ENCODE measurements at places on chromosomes 2 and 18. TPM values are rescaled to one million over a fixed set of nuclear protein-coding genes. Genes with fewer than 3 reads are reported as not detected.

Gene RGPD8
- total RNA-seq = 40.3 TPM

Gene LRP1B
- 37.1 TPM for total RNA-seq

Gene ACVR1
- total RNA-seq = 55.8 TPM

Gene PID1
- total RNA-seq = 24.1 TPM

Gene THUMPD2
- 21.5 TPM for total RNA-seq

- DNase-seq = no peak
Observed at GRCh38 chr2:152609154-152609553, 108.1 kb downstream of the PRPF40A start.

DNA sequence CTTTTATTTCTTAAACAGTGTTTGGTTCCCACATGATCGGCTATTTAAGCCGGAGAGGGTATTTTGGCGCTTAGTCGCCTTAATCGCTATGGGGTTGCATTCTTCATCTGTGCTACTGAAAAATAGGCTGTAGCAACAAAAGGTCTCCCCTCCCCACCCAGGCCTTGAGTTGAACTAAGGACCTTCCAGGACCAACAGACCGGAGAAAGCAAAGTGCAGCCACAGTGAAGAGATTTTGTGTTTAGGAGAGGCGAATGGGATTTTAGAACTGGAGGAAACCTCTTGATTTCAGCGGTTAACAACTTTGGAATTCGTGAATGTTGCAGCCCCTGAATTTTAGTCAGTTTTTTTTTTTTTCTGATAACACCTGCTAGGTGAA, 1.4 kb downstream of the ITGA6 start:
- DNase-seq = peak; percentile 36

DNA sequence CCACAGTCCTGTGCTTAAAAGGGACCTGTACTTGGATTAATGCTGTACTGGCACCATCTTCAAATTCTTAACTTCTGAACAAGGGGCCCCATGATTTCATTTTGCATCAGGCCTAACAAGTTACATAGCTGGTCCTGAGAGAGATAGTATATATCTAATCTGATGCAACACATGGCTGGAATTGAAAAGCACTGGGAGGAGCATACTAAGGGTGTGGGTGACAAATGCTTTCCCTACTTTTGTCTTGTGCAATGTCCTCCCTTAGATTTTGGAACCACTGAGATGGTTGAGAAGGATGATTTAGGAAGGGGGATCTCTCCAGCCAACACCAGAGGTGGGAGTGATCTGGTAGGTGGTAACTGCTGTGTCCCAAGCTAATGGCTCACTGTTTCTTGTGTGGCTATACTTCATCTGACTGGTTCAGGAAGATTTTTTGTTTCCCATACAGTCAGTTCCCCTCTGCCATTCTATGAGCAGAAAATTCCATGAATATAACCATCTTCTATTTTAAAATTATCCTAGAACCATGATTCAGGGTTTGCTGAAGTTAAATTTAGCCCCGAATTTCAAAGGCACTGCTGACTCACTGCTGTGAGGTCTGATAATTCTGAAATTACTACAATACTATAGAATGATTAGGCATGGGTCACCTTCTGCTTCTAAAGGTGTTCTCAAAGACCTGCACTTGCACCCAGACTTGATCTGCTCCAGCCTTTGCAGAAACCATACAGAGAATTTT, 108.3 kb upstream of the NCKAP5 start:
- no peak for DNase-seq

DNA sequence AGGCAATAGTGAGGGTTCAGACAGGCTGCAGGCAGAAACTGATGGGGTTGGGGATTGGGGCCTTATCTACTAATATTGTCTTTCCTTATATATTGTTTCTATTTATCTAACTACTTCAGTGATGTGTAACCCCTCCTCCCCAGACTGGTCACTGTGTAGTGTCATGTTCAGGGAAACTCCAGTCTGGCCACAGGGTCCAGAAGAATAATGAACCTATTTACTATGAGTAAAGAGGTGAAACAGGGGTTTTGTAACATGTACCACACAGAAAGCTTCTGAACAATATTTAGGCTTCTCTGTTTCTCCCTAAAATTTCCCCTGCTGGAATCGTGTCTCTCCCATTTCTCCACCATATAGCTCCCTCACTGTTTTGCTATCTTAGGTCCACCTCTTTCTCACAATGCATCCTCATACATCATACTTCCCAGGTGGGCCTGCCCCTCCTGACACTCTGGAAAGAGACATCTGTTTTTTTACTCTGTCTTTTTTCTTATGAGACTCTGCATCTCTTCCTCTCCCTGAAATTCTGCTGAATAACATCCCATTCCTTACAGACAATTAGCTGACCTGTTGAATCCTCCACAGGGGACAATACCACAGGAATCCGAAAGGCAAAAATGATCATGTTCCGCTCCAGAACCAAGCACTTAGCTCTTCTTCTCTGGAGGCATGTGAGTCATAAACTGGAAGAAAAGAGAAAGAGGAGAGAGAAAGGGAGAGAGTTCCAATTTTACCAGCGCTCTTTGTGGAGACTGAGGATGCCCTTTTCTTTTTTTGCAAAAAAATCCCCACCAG, 154.8 kb downstream of the ZEB2 start:
- DNase-seq = no peak

- no peak for DNase-seq
Observed at GRCh38 chr2:195279840-195280427, 377.1 kb upstream of the SLC39A10 start.

DNA sequence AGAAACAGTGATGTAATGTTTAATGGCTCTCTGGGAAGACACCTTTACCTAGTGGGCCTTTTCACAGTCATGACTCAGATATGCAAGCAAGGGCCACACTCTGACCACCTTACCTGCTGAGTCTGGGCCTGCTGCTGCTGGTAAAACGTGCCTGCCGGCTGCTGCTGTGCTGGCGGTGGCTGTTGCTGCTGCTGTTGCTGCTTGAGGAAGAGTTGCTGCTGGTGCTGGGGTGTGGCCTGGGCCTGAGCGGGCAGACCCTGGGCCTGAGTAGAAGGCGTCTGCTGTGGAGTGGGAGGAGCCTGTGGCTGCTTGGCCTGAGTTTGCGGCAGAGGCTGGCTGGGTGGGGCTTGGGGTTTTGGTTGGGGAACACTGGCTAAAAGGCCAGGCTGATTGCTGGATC, 81.6 kb upstream of the NFU1 start:
- DNase-seq = no peak

DNA sequence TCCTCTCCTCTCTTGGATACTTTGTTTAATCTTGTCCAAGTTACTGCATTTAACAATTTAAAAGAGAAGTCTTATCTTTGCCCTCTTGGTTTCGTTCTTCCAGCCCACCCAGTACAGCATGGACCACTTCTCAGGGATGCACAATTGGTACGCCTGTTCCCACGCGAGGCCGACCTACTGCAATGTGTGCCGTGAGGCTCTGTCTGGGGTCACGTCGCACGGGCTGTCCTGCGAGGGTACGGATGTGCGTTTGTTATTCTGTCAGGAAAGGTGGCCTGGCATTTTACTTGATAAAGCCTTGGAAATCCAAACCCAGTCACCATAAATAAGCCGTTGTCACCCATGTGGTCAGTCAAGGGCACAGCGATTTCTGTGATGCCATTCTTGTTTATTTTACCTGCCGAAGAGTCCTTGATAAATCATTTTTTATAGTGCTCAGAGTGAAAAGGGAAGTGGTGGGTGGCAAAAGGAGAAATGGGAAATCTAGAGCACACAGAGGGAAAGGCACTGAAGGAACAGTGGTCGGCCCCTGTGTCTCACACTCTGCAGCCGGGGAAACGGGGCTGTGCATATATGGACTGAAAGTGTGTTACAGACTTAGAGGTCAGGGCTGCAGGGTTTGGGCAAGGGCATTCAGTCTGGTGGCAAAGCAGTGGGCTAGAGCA, 80.5 kb downstream of the DGKD start:
- peak; percentile 7 for DNase-seq

DNA sequence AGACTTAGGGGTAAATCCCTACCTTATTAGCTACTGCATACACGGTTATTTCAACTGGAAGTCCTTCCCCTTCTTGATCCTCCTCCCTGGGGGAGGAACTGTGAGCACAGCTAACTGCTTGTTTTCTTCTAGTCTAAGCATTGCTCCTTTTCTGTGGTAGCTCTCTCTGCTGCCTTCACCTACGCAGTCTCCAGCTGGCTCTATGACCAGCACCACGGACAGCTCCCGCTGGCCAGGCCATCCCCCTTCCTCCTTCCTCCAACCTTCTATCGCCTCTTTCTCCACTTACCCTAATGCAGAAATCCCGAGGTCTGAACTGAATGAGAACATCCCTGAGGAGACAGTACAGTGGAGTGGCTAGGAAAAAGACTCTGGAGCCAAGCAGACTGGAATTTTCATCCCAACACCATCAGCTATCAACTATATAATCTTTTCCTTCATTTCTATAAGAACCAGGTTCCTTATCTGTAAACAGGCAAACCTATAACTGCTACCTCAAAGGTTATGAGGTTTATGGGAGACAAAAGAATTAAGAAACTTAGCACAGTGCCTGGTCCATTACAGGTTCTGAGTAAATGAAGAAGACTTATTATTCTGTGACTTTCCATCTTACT, 4.7 kb upstream of the CFAP65 start:
- no peak for DNase-seq

DNA sequence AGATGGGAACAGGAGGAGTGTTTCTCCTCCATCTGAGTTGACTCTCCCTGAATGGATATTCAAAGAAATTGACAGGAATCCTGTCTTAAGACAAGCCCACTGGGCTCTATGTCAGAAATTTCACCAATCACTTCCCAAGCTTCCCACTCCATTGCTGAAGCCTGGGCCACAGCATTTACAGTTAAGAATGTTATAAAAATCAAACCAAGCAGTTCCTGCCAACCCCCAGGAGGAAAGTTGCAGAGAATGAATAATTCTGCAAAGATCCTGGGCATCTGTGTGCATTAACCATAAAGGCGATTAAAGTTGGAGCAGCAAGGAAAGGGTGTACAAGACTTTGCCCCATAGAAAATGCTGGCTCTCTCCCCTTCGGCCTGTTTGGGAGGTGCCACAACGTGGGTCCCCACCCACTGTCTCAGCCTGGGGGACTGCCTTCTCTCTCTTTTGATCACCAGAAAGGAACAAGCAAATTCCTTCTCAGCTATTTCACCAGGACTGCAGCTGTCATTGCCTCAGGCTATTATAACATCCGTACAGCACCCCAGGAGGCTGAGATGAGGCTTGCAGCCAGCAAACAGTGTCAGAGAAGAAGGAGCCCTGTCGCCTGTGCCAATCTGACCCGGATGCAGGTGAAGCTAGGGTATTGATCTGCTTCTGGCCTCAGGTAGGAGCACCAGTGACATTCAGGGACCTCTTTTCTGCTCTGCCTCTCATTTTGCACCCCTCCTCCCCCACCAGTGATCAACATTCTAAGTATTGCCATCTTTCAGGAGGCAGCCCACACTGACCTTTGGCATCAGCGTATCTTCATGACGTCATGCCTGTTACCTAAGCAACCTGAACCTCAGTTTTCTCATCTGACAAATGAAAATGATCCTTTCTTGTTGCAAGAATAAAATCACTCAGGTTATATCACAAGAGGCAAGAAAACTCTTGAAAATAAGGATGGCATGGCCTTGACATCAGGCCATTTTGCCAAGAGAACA, 219.0 kb downstream of the SH3BP4 start:
- peak; percentile 36 for DNase-seq

- no peak for DNase-seq
Observed at GRCh38 chr2:205908212-205909183, 177.5 kb downstream of the INO80D start.

- DNase-seq = no peak
Observed at GRCh38 chr2:117717072-117717471, 97.4 kb upstream of the DDX18 start.

- DNase-seq = peak; percentile 45
Observed at GRCh38 chr18:5238371-5238976, 41.4 kb upstream of the AKAIN1 start.

DNA sequence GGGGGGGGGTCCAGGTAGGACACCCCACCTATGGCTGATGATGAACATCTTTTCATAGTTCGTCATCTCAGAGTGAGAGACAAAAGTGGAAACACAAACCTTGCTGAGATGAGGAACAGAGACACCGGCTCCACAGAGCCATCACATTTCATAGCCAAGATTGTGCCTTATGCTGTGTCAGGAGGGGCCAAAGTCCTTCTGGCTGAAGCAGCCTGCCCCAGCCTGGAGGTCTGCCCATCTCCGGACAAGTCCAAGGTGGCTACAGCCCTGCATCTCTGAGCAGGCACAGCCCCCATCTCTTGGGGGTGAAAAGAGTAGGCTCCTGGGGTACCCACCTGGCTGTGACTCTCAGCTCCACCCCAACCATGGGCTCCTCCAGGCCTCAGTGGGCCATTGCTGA, 70.3 kb downstream of the ZBTB7C start:
- DNase-seq = no peak

GRCh38 chr18:5122272-5122671, 74.8 kb downstream of the AKAIN1 start:
- no peak for DNase-seq

GRCh38 chr2:182920631-182921056, 54.2 kb upstream of the FRZB start:
- no peak for DNase-seq

All from thyroid gland (tissue), 4 donors.